ENCODE measurements at places on chromosomes 2 and 18.

DNA sequence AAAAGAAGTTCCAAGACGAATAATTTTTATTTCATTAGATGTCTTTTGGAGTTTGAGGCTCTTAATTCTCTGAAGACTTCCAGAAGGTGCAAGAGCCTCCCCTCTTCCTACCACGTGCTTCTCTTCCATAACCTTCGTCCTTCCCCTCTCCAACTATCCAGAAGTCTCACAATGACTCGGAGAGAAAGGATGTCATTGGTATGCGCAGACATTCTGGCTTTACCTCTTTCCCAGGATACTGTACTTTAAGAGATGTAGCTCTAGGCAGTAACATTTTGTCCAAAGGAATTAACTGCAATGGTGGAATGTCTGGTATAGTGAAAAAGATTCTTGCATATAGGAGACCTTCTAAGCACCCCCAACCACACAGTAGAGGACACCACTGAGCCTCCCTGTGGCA is 249.0 kb upstream of the OSR1 start:
- DNase-seq = peak; percentile 82

GRCh38 chr2:159613651-159614285 is 2.6 kb downstream of the BAZ2B start:
- DNase-seq = peak; percentile 23

- no peak for DNase-seq
Observed at GRCh38 chr2:196987298-196987648, 60.8 kb upstream of the PGAP1 start.

DNA sequence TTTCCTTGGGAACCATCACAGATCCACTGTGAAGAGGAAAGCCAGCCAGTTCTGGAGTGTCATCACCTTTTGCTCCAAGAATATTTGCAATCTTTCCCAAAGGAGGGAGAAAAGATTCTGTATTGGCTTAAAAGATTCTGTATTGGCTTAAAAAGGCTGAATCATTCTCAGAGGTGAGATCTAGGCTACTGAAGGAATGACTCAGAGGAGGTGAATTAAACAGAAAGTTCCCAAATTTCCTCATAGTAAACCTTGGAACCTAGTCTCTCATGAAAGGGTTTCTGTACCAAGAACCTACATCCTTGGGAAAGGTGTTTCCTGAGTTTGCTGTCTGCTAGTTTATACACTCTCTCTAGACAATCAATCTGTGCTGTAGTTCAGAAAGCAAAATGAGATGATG is 34.1 kb upstream of the GRB14 start:
- DNase-seq = no peak

GRCh38 chr2:226611944-226612318 is 187.7 kb downstream of the IRS1 start:
- DNase-seq = peak; percentile 53

GRCh38 chr2:42030829-42031228 is 17.0 kb upstream of the PKDCC start:
- DNase-seq = no peak

DNA sequence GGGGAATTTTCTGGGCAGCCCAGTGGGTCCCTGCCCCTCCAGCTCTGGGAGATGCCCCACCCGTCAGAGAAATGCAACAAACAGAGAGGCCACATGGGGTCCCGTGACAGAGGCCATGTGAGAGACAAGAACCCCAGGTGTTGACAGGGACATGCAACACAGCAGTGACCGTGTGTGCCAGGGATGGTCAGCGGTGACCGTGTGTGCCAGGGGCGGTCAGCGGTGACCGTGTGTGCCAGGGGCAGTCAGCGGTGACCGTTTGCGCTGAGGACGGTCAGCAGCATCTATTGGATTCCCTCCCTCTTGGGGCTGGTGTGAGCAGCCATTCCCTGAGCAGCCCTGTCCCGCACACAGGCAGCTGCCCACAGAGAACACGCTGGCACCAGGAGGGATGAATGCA is 146.6 kb upstream of the OTOS start:
- no peak for DNase-seq

DNA sequence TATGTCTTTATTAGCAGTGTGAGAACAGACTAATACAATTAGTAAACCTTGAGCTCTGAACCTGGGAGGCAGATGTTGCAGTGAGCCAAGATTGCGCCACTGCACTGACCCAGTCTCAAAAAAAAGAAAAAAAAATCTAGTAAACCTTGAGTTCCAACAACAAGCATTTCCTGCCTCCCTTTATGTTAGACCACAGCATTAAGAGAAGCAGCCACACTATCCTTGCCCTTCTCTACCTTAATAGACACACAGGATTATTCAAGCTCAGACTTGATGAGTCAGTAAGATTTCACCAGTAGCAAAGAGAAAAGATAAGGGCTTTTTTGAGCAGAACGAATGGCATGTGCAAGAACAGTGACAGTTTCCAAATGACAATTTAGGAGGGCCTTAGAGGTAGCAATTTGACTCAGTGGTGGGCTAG is 18.0 kb upstream of the GLS start:
- peak; percentile 50 for DNase-seq

DNA sequence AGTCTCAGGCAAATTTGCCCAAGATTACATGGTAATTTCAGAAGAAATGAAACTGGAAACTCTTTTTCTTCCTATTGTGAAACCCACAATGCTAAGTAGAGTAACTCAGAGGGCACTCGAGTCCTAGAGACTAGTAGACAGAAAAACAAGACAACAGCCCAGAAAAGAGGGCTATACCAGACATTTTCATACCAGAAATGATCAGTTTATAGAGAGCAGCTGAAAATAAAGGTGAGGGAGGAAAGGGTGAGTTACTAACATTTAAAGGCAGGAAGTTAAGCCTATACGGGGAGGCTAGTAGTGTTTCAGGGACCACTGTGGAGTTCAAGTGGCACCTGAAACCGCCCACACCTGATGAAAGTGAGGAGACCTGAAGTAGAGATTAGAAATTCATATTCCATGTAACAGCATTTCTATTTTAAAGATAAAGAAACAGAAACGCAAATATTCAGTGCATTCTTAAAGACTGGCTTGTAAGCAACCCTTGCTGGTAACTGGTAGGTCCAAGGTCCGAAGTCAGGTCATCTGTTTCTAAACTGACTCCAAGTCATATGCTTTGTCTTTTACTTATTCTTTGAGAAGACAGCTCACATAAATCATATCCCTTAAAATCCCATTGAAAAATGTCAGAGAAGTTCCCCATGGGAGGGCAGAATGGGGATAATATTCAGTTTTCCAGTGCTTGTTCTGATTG is 145.1 kb upstream of the ITGB6 start:
- DNase-seq = no peak

DNA sequence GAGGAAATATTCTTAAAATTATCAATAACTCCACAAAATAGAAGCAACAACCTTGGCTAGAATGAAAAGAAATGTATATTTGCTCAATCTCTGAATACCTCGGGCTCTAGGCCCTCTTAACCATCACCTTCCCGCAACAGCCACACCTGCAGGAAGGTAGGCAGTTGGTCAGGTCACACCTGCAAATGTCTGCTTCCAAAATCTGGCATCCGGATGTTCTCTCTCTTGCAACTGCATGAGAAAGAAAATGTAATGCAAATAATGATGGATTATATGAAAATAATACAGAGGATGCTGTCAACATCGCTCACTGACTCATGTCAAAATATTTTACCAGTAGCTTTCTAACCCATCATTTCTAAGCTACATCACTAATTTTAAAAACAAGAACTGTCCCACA is 148.3 kb downstream of the SATB2 start:
- DNase-seq = no peak

DNA sequence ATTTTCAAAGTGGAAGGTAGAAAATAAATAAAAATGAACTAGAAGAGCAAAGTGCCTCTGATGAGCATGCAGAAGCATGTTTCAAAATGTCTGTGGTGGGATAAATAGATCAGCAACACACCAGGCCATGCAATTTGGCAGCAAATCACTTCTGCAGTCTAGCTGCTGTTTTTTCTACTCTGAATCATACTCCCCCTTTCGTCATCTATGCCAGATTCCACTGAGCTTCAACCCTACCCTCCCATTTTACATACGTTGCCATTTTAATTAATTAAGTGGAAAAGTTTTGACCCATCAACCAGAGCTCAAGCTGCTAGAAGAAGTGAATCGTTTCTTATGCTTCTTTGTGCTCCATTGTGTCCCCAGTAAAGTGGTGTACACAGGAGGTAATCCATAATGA is 79.3 kb downstream of the NRXN1 start:
- peak; percentile 18 for DNase-seq

DNA sequence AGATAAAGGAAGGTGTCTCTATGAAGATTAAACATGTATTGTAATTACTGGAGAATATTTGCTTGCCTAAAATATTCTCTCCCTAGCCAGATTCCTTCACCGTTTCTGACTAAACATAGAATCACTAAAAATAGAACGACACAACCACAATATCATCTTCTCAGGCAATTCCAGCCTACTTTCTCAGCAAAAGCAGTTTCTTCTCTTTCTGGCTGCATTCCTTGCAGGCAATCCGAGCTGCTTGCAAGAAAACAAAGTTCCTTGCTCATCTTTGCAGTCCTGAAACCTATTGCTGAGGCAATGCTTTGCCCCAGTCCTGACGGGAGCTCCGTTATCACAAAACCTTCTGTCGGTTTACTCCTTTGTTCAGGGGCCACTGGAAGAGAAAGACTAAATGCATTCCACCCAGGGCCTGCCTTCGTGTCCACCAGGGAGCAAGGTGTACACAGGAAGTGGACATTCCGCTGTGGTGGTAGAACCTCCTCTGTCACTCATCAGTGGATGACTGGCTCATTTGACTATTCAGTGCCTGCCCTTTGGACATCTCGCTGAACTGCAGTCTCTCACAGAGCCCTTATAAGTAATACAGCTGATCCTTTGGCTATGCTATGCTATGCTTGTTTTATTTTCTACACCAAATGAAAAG is 239.2 kb upstream of the DOK6 start:
- DNase-seq = peak; percentile 83

- DNase-seq = no peak
Observed at GRCh38 chr18:72840109-72840508, 27.7 kb downstream of the NETO1 start.

DNA sequence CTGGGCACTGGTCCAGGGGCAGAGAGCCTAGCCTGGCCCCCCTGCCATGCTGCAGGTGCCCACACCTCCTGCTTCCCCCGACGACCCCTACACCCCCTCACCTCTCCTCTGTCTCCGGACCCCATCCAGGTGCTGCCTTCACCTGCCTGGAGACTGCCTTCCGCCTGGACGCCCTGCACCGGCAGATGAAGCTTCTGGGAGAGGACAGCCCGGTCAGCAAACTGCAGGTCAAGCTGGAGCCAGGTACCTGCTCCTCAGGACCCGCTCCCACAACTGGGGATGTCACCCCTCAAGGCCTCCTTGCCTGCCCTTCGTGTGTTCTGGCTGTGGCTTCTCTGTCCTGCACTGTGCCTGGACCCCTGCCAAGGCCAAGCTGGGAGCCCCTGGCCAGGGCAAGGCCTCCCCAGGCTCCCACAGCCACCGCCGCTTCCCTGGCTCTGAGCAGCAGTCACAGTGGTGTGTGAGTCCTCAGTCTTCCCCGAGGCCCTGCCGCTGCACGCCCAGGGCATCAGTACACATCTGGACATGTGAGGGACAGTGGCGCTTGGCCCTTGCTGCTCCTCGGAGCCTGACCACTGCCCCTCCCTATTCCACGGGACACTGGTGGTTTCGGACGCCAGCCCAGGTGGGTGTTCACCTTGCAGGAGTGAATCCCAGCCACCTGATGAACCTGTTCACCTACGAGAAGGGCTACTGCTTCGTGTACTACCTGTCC is 6.3 kb downstream of the RNPEPL1 start:
- no peak for DNase-seq

DNA sequence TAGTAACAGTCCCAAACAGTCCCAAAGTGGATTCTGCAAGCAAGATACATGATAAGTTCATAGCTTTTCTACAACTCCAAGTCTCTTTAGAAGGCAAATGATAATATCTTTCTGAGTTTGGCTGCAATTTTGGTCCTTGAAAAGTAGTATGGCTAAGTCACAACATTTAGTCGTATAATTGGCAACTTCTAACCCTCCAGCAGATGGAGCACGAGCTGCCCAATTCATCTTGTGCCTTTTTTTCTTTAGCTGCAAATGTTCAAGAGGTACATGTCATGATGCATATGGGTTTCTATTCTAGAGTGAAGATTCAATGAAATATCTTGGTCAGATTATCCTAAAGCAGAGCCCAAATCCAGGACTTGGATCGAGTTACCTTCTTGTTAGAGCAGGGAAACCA is 127.0 kb upstream of the KLHL14 start:
- no peak for DNase-seq

GRCh38 chr2:71610671-71611070 is 157.3 kb downstream of the DYSF start:
- no peak for DNase-seq

DNA sequence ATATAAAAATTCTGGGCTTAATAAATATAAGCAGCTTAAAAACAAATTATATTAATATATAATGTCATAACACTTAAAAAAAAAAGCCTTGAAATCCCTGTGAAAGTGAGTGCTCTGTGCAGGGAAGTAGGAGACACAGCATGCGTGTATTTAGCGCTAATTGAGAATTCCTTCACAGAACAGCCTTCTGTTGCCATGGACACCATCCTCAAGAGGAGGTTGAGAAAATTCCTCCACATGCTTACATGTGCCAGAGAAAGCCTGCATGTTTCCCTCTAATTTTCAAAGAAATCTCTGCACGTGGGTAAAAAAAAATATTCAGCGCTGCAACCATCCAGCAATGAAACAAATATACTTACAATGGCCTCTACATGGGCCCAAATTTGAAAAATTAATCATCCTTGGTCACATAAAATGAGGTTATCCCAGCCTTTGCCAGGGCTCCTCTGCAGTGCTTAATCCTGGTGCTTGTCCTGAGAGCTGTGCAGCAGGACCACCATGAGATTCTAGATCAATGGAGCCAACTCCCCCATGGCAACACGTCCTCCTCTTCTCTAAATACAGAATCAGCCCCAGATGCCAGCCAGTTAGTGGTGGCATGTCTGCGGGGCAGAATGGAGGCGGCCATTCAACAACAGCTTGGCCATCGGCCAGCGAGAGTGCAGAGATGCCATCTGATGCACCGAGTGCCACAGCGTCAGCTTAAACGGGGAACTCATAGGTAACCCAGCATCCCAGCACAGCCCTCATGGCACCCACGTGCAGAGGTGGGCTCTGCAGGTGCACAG is 228.0 kb downstream of the MYT1L start:
- DNase-seq = no peak

GRCh38 chr2:64904413-64905329 is 84.5 kb upstream of the SLC1A4 start:
- no peak for DNase-seq

- no peak for DNase-seq
Observed at GRCh38 chr18:59657012-59657411, 40.2 kb downstream of the CCBE1 start.

- DNase-seq = no peak
Observed at GRCh38 chr18:49098386-49098785, 147.6 kb upstream of the SMAD7 start.

GRCh38 chr18:43917520-43917919 is 640.2 kb upstream of the SYT4 start:
- DNase-seq = no peak

- DNase-seq = peak; percentile 99
Observed at GRCh38 chr18:59744271-59744721, 47.1 kb upstream of the CCBE1 start.

- DNase-seq = peak; percentile 79
Observed at GRCh38 chr18:74796841-74797576, 199.3 kb downstream of the ZNF407 start.

- DNase-seq = no peak
Observed at GRCh38 chr2:229137639-229138038, 133.4 kb downstream of the PID1 start.
